NCI-H1105 (cell line): ENCODE measurements at places on chromosomes 7 and 10.

GRCh38 chr10:49502358-49502757 is 36.6 kb downstream of the ERCC6 start:
- DNase-seq, result no peak

- no peak for DNase-seq
Observed at GRCh38 chr10:14146501-14146900, 184.2 kb downstream of the FRMD4A start.

DNA sequence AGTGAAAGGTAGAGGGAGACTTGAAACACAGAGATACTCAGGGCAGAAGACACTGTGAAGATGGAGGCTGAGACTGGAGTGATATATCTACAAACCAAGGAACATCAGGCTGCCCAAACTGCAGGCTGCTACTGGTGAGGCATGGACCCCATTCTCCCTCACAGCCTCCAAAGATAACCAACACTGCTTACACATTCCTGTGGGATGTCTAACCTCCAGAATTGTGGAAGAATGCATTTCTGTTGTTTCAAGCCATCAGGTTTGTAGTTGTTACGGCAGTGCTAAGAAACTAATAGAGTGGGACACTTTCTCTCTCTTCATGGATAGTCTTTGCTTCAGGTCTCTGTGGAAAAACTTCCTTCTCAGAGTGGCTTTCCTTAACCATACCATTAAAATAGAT is 182.6 kb upstream of the TMEM106B start:
- no peak for DNase-seq

- no peak for DNase-seq
Observed at GRCh38 chr7:104018425-104018824, 29.0 kb upstream of the RELN start.

DNA sequence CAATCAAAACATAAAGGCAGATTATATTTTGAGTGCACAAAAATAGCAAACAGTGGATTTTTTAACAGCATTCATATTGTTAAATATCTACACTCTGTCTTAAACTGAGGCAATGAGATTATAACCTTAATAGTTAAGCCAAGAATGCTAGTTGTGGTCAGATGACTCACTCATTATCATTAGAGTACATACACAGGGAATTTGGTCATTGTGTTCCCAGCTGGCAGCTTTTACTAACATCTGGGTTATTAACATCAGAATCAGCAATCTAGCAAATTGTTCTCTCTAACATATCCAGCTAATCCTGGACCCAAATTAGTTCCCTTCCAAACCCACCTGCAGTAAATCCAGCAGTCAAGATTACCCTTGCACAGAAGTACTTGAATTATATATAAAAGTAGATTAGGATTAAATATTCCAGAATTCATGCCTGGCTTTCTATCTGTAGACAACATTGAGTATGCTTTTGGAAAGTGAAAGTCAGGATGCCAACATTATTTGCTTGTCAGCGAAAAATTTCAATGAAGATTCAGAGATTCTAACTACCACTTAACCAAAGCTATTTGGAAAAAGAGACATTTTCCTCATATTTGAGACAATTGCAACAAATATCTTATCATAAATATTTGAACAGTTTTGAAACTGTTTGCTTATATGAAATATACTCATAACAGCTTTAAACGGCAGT is 1035.6 kb upstream of the PHF14 start:
- no peak for DNase-seq

DNA sequence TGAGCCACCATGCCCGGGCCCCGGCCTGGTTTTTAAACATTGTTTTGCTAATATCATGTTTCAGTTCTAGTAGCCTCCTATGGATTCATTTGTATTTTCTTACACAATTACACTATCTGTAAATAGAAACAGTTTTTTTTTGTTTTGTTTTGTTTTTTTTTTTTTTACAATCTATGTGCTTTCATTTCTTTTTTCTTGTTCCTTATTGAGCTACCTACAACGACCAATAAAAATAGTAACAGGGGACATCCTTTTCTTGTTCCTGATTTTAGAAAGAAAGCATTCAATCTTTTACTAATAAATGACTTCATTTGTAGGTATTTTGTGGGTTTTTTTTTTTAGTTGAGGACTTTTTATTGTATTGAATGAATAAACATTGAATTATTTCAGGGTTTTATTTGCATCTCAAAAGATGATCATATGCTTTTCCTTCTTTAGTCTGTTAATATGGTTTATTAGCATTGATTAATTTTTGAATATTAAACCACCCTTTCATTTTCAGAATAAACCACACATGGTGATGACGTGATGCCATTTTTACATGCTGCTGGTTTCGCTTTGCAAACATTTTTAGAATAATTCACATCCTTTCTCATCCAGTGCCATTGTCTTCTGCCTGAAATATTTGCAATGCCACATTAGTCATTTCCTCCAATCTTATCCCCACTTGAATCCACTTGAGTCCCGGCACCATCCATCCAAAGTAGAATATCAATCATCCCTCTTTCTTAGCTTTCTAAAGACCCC is 18.1 kb upstream of the AKR1E2 start:
- no peak for DNase-seq
